IPS DF 6.9 (cell line): ENCODE measurements at places on chromosomes 11 and 22.
A peak's percentile ranks its signal among the peaks of the same experiment; 100 is the strongest.

- DNase-seq = no peak
Measured at GRCh38 chr22:41713004-41713403, 13.7 kb downstream of the MEI1 start.

DNA sequence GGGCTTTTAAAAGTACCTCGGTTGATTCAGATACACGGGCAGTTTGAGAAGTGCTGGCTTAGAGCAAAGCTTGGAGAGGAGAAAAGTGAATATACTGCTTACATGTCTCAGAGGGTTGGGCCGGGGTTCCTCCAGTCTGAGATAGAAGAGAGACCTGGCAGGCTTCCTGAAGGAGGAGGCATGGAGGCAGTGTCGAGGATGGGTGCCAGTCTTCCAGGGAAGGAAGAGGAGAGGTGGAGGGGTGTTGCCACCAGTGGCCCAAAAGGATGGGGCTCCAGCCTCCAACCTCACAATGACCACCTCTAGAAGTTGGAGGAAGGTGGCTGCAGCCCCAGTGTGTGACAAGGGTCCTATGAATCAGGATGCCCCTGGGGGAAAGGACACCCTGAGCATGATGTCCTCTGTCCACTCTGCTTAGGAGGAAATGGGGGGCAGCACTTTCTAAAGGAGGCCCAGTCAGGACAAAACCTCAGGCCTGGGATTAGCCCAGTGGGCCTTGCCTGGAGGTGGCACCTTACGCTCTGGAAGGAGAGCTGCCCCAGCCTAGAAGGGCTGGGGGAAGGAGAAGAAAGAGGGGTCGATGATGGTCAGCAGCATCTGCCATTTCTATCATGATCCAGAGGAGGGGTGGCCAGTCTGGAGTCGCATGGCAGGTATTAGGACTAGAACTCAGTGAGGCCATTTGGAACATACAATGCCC, 65.2 kb downstream of the CD82 start:
- no peak for DNase-seq

DNA sequence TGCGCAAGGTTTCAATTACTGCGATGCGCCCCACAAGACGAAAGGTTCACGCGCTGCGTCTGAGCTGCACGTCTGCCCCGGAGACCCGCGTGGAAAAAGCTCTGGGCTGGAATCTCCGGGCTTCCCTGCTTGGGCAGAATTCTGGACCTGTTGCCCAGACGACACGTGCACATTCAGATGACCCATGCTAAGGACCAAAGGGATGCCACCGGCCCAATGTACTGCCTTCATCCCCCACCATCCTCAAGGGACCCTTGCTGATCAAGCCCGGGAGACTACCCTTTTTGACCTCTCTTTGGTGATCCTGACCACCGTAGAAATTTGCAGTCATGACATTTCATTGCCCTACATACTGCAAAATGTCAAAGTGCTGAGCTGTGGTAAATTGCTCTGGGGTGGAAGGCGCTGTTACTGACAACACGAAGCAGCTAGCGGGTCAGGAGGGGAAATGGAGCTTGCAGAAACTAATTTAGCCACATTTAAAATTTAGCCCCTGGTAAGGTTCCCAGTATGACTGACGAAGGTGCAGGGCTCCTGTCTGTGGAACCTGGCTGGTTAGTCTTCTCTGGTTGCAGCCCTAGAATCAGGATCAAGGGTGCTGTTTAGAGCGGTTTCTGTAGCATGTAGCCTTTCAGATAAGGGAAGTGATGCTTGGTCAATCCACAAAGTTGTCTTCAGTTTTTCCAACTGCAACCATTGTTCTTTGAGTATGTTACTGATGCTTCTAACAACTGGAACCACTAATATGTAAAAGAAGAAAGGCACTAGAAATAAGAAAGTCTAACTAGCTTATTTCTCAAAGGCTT, 81.9 kb downstream of the PRR5L start:
- no peak for DNase-seq

DNA sequence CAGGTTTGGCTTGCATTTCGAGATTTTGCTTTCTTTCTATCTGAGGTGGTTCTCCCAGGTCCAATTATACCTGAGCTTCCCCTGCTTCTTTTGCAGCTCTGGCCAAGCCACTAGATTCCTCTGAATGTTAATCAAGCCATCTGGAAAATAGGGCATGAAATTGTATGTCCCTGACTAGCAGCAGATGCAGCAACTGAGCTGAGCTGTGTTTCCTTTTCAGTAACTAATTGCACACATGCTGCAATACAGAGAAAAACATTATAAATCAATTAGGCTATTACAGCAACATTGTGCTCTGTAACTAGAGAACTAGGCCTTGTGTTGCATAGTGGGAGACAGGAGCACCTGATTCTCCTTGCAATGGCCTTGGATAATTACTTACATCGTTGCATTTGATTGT, 408.3 kb downstream of the ETS1 start:
- no peak for DNase-seq

- DNase-seq = peak; percentile 82
Measured at GRCh38 chr11:76152086-76152681, 54.1 kb downstream of the WNT11 start.

DNA sequence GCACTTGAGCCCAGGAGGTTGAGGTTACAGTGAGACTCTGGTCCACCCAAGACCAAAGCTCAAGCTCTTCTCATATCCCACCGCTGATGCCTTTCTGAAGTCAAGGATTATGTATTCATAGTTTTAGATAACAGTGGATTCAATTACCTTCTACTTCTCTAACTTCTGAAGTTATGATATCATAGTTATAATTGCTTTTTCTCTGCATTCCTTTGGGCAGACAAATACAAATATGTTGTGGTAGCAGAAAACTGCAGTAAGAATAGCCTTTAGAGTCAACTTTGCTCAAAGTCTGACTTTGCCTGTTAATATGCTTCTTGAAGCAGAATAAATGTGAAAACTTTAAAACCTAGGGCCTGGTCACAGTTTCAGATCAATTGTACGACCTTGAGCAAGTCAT, 94.4 kb downstream of the LUZP2 start:
- DNase-seq = no peak

DNA sequence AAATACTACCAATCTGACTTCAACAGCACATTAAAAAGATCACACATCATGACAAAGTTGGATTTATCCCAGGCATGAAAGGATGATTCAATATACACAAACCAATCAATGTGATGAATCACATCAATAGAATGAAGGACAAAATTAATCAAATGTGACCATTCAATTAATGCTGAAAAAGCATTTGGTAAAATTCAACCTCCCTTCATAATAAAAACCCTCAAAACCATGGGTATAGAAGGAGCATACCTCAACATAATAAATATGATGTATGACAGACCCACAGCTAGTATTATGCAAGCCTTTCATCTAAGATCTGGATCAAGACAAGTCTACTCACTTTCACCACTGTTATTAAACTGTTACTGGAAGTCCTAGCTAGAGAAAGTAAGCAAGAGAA, 921.7 kb upstream of the RAG2 start:
- DNase-seq = no peak

DNA sequence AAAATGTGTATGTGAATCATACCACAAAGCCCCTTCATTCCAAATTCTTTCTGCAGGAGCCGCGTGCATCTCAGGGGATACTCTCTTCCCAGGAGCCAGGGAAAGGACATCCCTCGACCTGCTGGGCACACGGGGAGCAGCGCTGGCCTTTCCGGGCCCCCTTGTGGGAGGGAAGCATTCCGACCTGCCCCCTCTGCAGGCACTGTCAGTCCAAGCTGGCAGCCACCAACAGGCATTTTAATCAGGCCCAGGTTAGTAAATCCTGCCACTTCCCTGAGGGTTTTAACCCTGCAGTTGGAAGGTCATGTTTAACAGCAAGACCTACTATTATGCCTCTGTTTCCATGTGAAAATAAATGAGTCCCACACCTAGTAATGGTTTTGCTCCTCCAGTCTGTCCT, 391.5 kb downstream of the SHANK2 start:
- DNase-seq = no peak

DNA sequence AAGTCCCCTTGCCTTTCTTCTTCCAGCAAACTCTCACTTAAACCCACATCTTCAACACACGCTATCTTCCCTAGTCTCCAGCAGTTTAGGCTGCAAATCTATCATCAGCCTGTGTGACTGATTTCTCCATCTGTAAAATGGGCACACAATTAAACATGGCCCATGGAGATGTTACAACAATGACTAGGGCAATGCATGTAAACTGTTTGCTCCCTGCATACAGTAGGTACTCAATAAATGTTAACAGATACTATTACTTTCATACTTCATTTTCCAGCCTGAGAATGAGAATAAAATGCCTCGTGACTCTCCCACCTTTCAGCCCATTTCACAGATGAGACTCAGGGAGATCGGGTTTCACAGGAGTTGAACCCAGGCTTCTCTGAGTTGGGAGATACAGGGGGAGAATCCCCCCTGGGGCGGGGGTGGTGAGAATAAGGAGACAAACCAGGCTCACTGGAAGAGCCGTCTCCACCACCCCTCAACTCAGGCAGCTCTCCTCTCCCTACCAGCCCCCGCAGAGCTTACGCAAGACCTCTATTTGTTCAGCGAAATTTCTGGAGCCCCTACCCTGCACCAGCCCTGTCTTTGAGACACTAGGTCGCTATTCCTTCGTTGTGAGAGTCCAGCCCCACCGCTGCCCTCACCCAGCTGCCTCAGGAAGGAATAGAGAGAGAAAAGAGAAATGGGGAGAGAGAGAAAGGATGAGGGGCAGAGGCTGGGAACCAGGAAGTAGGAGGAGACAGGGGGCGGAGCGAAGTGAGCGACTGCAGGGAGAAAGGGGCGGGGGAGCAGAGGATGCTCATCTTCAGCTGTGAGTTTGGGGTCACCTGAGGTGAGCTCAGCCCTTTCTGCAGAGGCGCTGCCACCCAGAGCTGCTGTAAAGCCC, 42.1 kb upstream of the KLHL35 start:
- peak; percentile 71 for DNase-seq

DNA sequence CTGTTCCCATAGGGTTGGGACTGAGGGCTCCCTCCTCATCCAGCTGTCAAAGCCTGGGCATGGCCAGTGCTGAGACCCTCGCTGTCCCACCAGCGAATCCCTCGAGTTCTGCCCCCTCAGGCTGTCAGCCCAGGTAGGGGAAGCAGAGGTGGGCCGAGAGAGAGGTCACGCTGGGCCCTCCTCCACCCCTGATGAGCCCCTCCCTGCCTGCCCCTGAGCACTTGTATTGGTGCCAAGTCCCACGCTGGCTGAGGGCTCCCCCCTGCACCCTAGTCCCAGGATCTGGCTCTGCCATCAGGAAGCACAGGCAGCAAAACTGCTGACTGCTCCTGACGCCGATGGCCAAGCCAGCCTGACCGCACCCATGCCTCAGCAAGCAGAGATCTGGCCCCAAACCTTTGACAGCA, 3.3 kb downstream of the PRR33 start:
- DNase-seq = no peak

- DNase-seq = no peak
Measured at GRCh38 chr11:77560605-77561004, 29.1 kb upstream of the AQP11 start.

GRCh38 chr11:78248191-78248590, 59.5 kb downstream of the USP35 start:
- no peak for DNase-seq

DNA sequence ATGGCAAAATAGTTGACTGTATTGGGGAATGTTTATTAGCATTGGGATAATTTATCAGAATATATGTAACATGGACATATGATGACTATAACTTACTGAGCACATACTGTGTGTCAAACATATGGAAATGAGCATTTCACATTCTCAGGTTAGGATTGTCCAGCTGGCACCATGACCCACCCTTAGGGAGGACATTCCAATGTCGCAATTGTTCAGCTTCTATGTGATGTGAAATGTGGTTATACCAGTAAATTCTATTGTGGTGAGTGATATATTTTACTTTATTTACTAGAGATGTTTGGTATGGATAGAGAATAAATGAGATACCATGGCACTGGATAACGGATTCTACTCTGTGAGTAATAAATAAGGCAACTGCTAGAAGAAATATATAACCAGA, 50.4 kb downstream of the OR4A47 start:
- DNase-seq = no peak

GRCh38 chr22:20180640-20181039, 29.8 kb upstream of the CCDC188 start:
- no peak for DNase-seq

DNA sequence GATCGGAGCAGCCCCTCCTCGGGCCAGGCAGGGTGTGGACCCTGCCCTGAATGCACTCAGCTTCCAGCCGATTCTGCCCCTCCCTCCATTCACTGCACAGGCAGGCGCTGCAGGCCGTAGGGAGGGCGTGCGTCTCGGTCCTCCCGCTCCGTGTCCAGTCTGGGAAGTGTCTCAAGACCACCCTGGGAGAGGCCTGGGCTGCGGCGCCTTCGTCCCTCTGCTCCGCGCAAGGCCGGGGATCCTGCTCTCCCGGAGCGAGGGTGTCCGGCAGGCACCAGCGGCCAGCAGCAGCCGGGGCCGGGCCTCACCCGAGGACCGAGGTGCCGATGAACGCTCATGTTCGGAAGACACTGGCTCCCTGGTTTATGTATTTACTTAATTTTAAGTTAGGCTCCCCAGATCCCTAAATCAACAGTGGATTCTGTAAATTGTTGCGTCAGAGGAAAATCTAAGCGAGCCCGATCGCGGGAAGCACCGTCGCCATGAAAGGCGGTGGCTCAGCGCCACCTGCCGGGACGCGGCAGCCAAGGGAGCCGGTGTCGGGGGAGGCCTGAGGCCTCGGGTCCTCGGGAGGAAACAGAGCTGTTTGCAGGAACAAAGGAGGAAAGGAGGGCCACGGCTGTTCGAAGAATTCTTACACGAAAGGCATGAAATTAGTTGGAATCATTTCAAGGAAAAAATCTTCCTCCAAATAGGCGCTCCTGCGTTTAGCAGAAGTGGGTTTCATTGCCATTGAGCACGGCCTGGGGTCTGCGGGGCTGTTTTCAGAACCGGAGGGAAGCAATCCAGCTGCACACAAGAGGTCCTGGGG, 195.3 kb downstream of the BRD1 start:
- DNase-seq = no peak

DNA sequence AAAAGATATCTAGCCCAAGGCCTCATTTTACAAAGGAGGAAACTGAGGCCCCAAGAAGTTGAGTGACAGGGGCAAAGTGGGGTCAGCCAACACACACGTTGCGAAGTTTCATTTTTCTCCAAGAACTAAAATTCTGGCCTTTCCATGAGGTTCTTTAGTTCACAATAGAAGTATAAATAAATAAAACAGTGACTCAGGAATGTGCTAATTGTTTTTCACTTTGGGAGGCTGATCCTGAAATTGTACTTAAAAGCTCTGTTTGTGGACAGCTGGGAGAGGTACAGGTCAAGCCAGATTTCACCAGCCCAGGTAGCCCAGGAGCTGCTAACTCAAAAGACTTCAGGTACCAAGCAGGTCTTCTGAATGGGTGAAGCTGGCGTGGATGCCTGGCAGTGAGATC, 105.2 kb downstream of the TRAF6 start:
- no peak for DNase-seq

DNA sequence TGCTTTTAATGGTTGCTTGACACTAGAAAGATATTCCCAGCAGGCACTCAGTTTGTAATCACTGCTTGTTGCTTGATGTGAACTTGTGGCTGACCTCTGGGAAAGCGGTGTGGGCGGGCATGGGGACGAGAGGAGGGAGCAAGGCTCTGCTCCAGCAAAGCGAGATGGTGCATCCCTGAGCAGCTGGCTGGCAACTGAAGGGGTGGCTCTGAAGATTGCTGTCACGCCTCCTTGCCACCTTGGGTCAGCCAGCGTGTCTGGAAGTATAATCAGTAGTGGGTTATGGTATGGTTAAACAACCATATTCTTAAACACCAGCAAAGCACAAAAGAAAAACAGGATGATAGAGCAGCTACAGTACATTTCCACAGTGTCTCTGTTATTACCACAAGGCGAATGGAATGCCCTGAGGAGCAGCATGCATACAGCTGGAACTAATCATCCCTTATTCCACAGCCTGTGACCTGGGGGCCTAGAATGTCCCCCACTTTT, 124.5 kb downstream of the TRIM44 start:
- DNase-seq = no peak

- no peak for DNase-seq
Measured at GRCh38 chr11:90698238-90698637, 475.4 kb upstream of the CHORDC1 start.
